Suppressor macrophage (primary cell): ENCODE measurements at places on chromosomes 2 and 18.

DNA sequence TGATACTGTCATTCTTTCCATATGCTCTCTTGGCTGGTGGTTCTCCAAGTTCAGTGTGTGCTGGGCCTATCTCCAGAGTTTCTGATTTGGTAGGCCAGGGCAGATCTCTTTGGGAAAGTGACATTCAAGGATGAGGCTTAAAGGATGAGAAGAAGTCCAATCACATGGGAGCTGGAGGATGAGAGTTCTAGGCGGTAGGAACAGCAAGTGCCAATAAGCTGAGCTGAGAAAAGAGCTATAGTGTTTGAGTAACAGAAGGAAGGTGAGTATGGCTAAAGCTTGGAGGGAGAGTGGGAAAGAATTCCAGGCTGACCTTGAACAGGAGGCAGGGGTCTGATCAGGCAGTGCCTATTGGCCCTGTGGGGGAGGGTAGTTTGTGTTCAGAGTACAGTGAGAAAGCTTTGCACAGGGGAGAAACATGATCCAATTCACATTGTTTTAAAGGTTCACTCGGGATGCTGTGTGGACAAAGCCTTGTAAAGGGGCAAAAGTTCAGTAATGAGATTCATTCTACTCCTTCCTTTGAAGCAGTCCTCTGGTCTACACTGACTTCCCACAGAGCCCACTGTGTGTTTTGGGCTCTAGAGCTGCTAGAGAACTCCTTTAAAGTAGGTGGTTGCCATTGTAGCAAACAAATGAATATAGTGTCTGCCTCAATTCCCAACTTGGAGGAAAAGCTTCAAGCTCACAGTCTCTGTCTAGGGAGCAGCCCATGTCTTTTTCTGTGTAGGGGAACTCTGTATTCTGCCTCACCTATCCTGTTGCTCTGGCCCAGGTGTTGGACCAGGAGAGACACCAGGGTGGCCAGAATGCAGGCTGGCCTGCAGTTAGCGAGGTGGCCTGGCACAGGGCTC is 81.8 kb downstream of the FASTKD2 start:
- DNase-seq = no peak

DNA sequence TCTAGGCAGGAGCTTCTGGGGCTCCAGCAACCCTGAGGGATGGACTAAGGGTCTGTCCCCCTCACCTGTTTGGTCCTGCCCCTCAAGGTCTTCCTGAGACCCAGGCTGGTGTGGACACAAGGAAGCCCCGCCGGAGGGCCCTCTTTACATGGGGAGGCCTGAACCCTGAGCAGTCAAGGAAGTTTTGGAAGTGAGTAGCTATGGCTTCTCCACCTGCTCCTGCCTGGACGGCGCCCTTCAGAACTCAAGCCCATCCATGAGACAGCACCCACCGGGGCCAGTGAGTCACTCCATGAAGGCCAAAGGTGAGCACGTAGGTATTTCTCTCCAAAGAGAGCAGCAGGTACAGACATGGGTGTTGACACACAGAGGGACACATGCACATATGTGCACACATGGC is 98.2 kb upstream of the CTDP1 start:
- DNase-seq = no peak

- DNase-seq = peak; percentile 54
Observed at GRCh38 chr2:119367472-119368099, 809 bp downstream of the DBI start.

GRCh38 chr2:32768387-32769174 is 140.7 kb downstream of the TTC27 start:
- DNase-seq = no peak

DNA sequence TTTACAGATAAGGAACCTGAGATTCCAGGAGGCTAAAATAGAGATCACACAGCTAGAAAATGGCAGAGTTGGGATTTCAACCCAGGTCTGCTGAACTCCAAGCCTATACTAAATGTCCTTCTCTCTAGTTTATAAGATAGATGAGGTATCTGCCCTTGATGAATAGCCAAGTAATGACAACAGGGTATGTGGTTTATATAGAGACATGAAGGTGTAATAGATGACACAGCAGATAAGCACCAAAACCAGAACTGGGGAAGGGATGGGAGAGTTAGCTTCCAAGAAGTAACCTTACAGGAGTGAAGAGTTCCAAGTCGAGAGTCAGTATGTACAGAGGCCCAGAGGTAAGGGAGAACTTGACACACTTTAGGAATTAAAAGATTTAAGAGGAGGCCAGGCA is 104.7 kb upstream of the UBXN4 start:
- DNase-seq = no peak

- no peak for DNase-seq
Observed at GRCh38 chr18:10055125-10055750, 141.4 kb downstream of the VAPA start.
